ENCODE measurements at places on chromosomes 4 and X.

DNA sequence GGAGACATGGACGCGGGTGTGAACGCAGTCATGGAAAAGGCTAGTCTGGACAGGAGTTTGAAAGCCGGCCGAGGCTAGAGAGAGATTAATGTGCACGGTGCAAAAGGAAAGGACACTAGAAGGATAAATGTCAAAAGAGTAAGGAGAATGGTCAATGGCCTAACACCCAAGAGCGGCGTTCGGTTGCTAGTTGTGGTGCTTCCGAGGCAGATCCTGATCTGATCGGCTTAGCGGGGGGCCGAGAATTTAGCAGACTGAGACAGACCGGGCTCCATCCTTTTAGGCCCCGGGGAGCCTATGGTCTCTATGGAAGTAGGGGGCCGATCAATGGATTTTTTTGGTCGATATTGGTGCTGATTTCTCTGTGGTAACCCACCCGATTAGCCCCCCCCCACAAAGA, 6.9 kb downstream of the GAGE10 start:
- DNase-seq = no peak

DNA sequence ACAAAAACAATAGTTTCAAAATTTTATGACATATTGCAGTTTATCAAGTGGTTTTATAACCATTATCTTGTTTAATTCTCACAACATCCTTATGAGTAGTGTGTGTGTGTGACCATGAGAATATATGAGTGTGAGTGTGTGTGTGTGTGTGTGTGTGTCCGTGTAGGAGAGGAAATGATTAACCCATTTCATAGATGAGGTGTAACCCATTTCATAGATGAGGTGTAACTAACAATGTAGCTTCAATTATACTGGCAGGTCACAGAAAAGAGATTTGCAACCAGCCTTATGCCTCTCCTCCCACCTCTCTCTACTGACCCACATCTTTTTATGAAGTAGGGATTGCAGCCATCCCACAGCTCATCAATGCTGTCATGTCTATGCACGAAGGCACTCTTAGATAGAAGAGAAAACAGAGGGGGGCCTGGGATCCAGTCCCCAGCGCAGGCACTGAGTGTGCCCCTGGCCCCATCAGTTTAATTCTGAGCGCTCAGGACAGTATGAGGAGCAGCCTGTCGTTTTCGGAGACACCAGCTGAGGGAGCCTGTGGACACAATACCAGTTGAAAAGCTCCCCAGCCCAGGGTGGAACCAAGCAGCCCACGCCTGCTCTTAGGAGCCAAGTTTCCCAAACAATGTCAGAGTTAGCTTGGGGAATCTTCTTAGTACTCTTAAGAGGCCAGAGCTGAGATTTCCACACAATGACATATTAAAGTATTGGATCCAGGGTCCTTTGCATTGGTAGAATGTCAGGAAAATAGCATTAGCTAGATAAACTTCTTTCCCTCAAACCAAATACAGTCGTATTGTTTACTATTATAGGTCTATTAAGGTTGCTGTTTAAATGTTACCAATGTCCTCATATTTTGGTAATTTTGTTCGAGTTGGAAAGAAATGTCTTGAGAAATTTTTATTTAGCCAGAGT, 88.6 kb downstream of the PALLD start:
- peak; percentile 90 for DNase-seq

- DNase-seq = no peak
Measured at GRCh38 chr4:57550198-57550597, 440.0 kb upstream of the IGFBP7 start.

GRCh38 chr4:184748251-184748652, 14.4 kb upstream of the CENPU start:
- DNase-seq = no peak

DNA sequence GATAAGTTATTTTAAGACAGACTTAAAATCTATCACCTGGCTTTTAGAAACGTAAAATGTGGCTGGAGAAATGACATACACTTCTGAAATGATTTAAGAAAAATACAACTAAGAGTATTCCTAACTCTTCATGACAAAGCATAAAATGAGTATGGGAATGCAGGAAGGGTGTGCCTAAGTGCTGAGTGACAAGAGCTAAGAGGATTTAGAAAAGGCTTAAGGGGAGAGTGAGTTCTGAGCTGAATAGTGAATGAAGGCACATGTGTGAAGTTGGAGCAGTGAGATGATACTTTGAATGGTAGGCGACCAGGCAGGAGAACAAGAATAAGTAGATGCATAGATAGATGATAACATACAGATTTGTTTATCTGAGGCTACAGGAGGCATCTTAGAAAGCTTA, 458.3 kb upstream of the TENM3 start:
- no peak for DNase-seq

GRCh38 chrX:65635378-65635777, 32.1 kb upstream of the MSN start:
- no peak for DNase-seq

DNA sequence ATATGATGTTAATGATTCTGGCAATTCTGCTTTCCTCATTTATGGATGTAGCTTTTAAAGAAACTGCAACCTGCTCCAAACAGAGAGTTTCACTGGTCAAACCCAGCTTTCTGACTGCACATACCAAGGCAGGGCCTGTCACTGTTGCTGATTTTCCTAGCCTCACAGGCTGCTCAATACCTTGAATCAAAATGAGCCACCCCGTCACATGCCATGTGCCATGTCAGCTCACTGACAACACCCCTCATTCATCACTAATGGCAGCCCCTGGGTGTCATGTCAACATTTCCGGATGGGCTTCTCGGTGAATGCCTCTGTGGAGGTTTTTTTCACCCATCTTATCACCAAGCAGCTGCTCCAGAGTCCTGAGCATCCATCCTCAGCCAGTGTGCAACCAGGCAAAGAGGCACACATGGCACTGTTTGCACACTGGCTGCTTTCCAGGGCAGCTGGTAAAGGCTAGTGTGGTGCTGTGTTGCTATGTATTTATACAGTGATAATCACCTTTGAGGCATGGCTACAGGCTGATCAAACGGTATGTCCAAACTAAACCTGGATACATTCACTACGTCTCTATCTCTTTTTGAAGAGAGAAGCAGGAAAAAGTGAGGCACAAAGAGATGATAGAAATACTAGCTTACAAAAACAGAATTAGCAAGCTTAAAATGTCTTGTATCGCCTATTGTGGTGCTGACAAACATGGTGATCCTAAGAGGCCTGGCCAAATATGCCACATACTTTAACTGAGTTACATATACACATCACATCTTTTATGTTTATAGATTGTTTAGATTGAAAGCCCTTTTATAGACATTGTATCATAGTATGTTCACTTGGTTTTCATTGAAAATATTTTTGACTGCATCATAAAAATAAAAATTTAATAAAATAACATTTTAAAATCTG, 94.6 kb upstream of the INPP4B start:
- DNase-seq = no peak

DNA sequence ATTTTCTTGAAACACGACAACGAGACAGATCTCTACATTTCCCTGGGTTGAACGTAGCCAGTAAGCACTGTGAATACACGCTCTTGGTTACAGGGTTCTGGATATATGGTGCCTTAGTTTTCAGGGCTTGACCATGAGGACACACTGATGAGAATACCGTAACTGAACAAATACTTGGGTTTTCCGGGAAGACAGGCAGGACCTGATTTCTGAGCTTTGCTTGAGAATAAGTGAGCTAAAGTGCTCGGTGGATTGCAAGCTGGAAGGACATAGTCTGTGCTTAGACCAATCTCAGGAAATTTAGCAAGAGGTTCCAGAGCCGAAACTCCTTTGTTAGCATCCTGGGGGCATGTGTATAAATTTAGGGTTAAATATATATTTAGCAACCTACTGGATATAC, 876 bp upstream of the TACR3 start:
- DNase-seq = no peak

GRCh38 chr4:6657242-6658208, 17.0 kb downstream of the MRFAP1 start:
- DNase-seq = peak; percentile 50

GRCh38 chr4:54439831-54440243, 210.7 kb downstream of the PDGFRA start:
- DNase-seq = no peak

GRCh38 chrX:15158350-15158735, 111.5 kb downstream of the ASB9 start:
- DNase-seq = no peak

GRCh38 chr4:24434241-24434640, 150.1 kb downstream of the DHX15 start:
- DNase-seq = no peak

DNA sequence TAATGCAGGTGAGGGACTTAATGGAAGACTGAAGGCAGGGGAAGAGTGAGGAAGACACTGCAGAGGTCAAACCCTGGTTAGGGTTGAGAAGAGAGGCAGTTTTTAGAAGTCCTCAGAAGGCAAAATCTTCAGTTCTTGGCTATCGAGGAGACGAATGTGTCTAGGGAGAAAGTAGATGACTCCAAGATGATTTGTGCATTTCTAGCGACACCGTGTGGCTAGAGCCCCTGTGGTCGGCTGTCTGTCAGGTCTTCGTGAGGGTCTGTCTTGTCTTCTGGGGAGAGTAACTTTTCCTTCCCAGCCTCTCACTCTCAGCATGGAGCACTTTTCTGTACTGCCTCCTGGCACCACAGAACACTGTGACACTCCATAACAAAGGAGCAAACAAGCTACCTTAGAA, 458.1 kb downstream of the STIM2 start:
- no peak for DNase-seq

DNA sequence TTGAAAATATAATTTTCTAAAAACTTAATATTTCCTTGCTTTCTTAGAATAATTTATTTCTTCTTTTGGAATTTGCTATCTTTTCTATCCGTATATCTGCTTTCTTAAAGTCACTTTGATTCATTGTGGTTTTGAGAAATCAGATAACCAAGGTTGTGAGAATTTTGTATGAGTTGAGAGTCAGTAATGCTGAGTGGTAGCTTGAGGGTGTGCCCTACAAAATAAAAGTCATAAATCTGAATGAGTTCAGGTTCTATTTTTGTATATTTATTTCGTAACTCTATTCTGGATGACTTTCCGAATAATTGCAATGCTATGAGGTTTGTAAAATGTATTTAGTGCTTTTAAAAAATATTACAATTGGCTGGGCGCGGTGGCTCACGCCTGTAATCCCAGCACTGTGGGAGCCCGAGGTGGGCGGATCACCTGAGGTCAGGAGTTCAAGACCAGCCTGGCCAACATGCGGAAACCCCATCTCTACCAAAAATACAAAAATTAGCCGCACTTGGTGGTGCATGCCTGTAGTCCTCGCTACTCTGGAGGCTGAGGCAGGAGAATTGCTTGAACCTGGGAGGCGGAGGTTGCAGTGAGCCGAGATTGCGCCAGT, 8.9 kb downstream of the COPS4 start:
- DNase-seq = no peak

GRCh38 chrX:10545882-10546281, 74.5 kb downstream of the MID1 start:
- no peak for DNase-seq

DNA sequence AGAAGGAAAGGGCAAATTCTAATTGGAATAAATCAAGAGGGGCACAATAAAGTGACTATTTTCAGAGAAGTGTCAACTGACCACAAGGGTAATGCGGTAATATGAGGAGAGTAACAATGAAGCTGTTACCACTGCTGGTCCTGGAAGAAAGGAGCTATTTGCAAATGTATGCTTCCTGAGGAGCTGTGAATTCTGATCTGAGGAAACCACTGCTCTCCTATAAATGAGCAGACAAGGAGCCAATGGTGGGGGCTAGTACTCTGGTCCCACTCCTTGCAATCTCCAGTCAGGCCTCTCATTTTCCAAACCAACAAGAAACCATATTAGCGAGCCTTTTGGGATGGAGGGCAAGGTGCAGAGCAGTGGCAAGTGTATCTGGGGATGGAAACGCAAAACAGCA, 770.2 kb downstream of the FSTL5 start:
- DNase-seq = no peak

DNA sequence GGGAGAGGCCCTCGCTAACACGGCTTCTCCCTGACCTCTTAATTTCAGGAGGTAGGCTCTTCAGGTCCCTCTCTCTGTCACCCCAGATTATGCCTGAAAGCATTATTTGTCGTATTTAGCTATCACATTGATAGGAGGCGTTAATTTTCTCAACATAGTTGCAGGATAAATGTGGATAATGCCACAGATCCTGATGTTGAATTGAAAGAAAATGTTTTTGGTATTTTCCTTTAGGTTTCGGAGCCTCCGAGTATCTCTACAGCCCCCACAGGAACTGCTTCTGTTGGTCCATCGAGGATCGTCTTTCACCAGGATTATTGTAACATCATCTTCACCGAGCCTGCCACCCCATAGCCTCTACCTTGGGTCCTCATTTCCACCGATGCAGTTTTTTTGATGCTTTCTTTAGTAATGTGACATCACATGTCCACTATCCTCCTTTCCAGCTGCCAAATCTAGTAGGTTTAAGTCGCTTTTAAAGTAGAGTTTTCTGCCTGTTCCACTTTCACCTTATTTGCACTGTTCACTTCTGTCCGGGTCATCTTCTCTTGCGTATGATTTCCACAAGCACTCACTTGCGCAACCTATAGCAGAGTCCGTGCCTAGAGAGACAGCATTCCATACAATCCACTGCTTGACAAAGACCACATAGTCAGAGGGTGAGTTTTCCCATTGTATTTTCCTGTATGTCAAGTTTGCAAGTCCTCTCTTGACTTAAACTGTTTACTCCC, 665 bp downstream of the TIGD2 start:
- no peak for DNase-seq

DNA sequence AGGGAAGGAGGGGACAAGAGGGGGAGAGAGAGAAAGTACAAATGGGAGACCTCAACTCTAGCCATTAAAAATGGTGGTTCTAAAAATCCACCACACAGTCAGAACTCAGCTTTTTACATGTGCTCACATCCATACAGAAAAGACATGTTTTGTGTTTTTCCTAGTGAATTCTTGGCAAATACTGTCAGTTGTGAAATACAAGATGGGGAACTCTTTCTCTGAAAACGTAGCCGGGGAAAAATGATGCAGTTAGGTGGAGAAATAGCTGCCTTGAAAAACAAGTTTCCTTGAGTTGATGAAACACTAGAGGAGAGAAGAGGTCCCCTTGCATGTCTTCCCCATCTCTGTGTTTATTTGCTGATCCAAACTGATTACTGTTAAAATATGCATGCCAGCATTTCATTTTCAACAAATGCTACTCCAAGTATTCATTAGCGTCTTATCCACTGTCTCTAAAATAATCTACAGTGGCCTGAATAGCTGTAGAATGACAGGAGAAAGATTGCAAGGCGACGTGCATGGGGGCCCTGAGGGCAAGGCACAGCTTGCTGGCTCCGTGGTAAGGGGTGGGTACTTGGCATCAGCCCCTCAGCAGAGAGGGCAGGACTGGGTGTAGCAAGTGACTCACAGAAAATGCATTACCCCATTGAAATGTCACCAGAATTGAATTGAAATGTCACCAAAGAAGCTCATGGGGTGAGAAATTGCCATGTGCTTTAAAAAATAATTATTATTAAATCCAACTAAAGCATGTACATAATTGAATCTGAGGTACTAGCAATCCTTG, 48.1 kb upstream of the TBL1X start:
- DNase-seq = no peak
